ENCODE measurements at places on chromosomes 2 and 18. TPM values are rescaled to one million over a fixed set of nuclear protein-coding genes. Genes with fewer than 3 reads are reported as not detected.
A peak's percentile ranks its signal among the peaks of the same experiment; 100 is the strongest.

The RPRM gene
- not detected for total RNA-seq

The RAB27B gene
- 10.7 TPM for total RNA-seq

DNA sequence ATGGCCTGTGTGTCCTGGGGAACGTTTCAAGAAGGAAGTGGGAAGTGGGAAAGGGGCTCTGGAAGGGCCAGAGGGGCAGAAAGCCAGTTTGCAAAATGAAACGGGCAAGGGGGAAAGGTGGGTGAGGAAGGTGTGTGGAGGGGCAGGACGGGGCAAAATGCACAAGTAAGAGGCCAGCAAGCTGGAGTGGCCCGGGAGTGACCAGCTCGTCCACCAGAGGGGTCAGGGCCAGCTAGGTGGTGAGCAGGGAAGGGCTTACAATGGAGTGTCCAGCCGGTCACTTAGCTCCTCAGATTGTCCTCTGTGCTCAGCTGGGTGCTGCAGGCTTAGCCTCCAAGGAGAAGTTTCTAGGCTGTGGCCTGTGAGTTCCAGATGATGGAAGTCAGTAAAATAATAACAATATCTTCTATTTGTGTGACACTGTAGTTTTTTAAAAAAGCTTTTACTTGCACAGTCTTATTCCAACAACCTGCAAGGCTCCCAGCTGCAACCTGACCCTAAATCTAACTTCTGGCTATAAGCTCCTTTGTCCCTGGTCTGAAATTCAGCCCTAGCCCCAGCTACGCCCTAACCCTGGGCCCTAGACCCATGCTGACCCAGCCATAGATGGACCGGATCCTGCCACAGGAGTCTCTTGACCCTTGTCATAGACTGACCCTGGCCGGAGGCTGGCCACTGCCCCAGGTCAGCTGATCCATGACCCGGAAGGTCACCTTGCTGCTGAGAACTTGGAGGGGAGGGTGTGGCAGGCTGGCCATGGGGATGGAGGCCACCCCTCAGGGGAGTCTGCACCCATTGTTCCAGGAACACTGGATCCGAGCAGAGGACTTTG lies 29.2 kb downstream of the MYO7B start:
- DNase-seq: no peak
- peaks cover 6% of the 10 kb centered on the region for H3K27me3 ChIP-seq
- no peaks in the 10 kb centered on the region for H3K4me1 ChIP-seq

DNA sequence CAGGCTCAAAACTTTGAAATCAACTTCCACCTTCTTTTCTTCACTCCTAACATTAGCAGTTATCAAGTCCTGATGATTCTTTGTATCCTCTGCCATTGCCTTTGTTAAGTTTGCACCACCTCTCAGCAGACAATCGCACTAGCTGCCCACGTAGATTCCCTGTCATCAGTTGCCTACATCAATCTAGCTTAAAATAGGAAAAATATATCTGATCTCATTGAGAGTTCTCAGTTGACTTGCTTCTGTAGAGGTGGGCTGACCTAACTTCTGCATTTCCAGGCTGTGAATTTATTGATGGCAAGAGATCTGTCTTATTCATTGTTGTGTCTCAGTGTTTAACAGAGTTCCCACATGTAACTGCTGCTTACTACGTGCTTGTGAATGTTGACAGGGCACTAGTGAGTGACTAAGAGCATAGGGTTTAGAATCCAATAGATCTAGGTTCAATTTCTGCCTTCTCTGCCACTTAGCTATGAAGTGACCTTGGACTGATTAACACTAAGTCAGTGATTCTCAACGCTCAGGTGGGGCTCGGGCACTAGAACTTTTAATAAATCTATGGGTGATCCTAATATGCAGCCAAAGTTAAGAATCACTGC lies 3.7 kb upstream of the INSIG2 start:
- H3K4me3 ChIP-seq: no peak overlapping the region
- no peaks in the 10 kb centered on the region for H3K36me3 ChIP-seq
- no peak for DNase-seq
- no peaks in the 10 kb centered on the region for H3K27me3 ChIP-seq
- peaks cover 16% of the 10 kb centered on the region for H3K4me1 ChIP-seq

The CYS1 gene
- total RNA-seq: 3.5 TPM

The IL18R1 gene
- total RNA-seq: 10.5 TPM

- H3K36me3 ChIP-seq: no peaks in the 10 kb centered on the region
- DNase-seq: peak; percentile 79
- no peaks in the 10 kb centered on the region for H3K4me1 ChIP-seq
Observed at GRCh38 chr2:68715353-68716041, 19.1 kb upstream of the ARHGAP25 start.

The CFAP221 gene
- 1.3 TPM for total RNA-seq

The MC4R gene
- total RNA-seq: not detected

Data from stomach (tissue), 19 donors.